NCI-H526 treated with DMSO at 0.1 percent for 48 hours (cell line): ENCODE measurements at places on chromosomes 11 and 22.

DNA sequence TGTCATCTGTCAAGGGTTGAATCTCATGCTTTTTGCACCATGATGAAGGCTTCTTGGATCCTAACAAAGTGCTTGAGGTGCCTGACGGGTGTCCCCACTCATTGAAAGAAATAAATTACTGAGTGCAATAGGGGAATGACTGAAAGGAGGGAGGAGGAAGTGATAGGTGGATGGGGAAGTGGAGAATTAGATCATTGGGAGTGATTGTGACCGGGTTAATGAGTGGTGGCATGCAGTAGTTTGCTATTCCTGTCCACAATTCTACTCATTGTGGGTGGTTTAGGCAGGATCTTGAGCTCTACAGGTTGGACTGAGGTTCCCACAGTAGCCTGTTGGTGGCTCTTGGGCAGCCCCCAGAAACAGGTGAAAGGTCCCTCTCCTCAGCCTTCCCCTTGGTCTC, 44.3 kb downstream of the THAP12 start:
- no peak for DNase-seq

- DNase-seq = peak; percentile 16
These were observed 67.5 kb upstream of the ZBED5 start for GRCh38 chr11:10925149-10925926.

GRCh38 chr22:46377525-46378425, 42.3 kb downstream of the TRMU start:
- no peak for DNase-seq

GRCh38 chr11:33630936-33631748, 69.5 kb downstream of the C11orf91 start:
- DNase-seq = no peak

GRCh38 chr11:114080219-114080618, 20.7 kb downstream of the ZBTB16 start:
- DNase-seq = no peak

DNA sequence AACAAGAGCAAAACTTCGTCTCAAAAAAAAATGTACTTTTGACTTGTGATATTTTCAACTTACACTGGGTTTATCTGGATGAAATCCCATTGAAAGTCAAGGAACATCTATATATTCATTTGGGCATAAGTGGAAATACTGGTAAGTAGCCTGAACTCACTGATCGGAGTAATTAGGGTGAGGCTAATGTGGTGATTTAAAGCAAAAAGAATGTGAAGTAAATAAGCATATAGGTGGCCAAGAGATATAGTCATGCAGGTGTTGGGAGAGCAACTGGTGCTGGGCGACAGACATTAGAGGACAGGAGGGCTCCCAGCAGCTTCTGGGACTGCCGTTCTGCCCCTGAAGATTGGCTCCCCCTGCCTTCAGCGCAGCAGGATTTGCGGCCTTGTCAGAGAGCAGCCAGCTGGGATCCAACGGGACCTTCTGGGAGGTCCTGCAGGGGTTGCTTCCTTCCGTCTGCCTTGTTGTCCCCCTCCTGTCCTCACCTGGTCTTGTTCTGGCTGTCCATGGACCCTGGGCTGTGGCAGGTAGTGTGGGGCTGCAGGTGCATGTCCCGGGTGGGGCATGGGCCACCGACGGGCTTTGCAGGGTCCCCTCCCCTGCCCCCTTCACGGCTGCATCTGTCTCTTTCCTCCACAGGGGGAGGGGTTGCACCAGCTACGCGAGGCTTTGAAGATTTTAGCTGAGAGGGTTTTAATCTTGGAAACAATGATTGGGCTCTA, 14.1 kb downstream of the RHBDD3 start:
- DNase-seq = no peak

GRCh38 chr11:83280256-83280655, 5.9 kb downstream of the CCDC90B start:
- DNase-seq = no peak

DNA sequence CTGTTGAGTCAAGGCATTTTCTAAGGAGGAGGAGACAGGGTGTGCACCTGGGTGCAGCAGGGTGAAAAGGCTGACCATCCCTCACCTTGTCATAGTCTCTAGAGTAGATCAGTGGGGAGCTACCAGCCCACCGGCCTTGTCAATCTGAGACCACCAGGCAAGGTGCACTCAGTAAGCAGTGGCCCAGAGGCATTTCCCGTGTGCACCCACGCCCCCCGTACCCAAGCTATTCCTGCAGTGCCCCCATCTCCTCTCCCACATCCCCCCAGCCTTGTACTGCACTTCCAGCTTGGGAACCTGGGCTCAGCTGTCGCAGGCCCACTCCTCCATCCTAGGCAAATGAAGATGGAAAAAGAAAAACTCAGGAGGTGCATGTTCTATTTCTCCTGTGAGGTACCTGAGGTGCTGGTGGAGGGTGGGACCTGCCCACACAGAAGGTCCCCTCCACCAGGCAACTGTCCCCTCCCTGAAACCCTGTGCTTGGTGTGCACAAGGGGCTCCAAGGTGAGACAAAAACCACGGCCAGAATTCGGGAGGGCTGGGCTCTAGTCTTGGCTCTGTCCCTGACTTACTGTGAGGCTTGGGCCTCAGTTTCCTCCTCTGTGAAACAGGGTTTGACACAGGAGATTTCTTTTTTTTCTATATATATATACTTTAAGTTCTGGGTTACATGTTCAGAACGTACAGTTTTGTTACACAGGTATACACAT, 8.4 kb downstream of the P2RY2 start:
- no peak for DNase-seq

- DNase-seq = no peak
These were observed 86.5 kb upstream of the HTATIP2 start for GRCh38 chr11:20277014-20277413.

DNA sequence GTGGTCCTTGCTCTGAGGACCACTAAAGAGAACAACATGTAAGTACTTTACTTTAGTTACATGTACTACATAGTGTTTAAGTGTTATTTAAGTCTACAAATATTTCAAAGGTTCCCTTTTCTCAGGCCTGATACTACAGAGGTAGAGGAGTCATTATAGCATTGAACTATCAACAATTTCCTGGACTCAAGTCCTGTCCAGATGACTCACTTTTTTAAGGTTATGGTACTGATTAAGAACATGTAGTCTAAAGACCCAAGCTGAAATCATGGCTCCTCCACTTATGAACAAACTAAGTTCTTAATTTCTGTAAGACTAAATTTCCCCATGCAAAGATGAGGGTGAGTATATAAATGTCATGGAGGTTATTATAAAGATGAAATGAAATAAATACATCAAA, 74.7 kb downstream of the NARS2 start:
- DNase-seq = no peak

- DNase-seq = no peak
These were observed 157.9 kb downstream of the NCAM1 start for GRCh38 chr11:113119074-113119473.

DNA sequence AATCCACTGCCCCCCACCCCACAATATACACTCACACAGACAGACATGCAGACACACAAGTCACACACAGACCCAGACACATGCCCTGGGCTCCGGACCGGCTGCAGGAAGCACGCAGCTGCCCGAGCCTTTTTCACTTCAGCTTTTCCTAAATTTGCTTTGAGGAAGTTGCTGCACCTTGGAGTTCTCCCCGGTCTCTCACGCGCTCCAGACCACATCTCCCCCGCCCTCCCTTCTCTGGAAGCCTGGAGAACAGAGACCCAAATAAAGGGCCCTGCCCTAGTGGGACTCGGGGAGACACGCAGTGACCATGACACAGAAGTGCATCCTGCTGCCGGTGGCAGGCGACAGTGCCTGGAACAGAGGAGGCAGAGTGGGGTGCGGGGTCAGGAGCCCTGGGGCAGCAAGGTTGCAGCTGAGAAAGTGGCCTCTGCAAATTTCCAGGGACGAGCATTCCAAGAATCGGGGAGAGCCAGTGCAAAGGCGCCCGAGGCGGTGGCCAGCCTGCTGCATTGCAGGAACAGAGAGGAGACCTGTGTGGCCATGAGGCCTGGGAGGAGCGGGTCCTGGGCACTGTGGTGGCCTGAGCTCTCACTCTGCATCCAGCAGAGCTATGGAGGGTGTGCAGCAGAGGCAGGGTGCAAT, 19.1 kb downstream of the RPL3 start:
- no peak for DNase-seq

DNA sequence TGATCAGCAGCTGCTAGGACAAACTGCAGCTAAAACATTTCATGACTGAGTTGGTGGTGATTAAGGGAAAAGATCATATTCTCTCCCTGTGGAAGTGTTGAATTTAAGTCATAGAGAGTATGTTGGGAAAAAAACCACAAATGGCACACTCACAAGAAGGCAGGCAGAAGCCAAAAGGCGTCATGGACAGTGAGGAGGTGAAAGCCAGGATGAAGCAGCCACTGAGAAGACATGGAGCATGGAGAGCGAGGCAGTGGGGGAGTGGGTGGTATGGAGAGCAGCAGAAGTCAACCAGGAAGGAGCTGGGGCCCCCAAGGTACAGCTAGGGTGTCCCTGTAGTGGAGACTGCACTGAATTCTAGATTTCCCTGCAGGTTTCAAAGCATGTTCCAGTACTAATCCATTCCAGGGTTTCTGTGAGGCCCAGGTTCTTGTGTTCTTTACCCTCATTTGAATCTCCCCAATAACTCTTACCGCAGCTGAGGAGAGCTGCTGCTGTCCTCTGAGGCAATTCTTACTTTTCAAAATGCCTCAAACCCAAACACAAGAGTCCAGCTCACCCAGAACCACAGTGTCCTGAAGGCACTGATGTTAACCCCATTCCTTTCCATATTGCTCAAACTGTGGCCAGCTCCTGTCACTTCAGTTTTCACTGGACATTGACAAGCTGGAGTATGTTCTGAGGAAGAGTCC, 191.8 kb upstream of the E2F8 start:
- peak; percentile 86 for DNase-seq

DNA sequence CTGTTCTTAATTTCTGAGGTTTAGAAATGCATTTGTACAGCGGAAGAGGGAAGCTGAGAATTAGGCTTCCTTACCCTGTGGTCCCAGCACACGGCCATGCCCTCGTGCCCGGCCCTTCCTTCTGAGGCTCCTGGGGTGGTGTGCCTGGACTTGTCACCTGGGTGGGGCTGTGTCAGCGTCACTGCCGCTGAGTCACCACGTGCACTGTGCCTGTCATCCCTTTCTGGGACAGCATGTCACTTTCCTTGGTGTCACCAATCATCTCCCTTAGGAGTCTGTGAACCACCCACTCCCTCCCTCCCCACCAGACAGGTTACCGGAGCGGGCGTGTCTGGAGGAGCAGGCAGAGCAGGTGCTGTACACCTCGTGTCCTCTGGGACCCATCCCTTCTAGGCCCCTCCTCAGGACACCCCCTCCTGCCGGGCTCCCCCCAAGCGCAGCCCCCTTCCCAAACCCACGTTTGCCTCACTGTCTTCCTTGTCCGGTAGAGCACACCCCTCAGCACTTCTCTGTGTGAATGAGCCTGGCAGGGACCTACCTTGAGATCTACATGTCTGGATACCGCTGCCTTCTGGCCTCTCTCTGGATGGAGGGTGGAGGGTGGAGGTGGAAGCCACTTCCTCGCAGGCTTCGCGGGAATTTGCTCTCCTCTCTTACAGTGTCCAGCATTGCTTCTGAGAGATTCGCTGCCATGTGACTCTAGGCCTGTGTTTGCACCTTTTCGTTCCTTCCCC, 367.6 kb downstream of the TBC1D22A start:
- peak; percentile 4 for DNase-seq

GRCh38 chr22:32999039-32999815, 59.0 kb downstream of the SYN3 start:
- DNase-seq = no peak

GRCh38 chr11:27205779-27206570, 157.0 kb downstream of the CCDC34 start:
- no peak for DNase-seq

DNA sequence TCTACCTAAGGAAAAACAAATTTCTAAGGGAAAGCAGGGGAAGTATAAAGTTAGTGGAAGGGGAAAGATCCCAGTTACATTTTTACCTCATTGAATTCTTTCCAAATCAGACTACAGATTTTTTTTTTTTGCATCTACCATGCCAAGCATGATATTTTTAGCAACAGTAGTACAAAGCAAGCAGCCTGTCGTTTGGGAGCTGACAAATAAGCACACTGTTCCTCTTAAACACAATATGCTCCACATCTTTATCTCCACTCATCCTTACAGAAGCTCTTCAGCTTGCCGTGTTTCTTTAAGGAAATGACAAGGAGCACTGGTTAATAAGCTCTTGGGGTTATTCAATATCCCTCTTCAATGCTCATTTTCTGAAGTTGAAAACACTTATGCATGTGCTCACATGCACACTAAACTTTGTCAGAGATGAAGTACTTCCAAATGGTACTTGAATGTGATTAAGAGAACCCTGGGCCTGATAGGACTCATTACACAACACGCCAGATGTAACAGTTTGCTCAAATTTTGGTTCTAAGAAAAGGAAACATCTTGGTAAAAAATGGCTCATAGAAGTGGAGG, 53.8 kb downstream of the PAX6 start:
- DNase-seq = no peak

DNA sequence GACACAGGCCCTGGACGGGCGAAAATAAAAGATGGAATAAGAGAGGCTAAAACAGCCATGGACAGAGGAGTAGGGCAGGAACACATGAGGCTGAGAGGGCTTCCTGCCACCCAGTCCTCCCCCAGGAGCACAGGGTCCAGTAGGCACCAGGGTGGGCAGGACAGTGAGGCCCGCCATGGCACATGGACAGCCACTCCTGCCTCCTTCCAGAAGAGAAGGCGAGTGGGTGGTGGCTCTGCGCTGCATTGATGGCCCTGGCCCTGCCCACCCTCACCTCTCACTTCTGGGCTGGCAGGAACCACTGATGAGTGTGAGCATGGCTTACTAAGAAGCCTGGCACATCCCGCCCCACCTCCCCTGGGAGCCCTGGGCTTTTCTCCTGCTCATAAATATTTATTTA, 51.2 kb downstream of the TPBGL start:
- no peak for DNase-seq

DNA sequence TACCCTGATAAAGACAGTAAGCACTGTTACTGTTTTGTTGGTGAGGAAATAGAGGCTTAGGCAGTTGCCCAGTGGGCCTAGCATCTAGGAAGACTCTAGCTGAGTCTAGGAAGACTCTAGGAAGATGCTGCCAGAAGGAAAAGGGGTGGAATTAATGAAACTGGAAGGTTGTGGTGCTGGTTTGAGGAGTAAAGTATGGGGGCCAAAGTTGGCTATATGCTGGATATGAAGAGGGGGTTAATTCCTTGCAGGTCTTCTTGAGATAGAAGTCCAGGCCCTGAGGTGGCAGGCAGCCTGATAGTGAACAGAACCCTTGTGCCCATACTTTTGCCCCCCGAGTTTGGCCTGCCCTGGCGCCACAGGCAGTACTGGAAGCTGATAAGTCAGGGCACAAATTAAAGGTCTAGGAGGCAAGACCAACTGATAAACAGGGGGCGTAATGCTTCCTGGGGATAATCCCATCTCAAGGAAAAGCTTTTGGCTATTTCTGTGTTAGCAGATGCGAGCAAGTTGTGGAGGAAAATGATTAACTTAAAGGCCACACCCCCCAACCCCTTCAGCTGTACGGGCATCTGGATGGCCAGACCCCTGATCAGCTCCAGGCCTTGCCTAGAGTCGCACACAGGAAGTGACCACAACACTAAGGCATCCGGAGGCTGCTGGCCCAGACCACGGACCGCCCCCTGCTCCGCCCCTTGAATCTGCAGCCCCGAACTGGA, 3.1 kb downstream of the ILK start:
- peak; percentile 31 for DNase-seq

- no peak for DNase-seq
These were observed 69.3 kb downstream of the UVRAG start for GRCh38 chr11:75884321-75884720.

- no peak for DNase-seq
These were observed 2.0 kb downstream of the SERPINH1 start for GRCh38 chr11:75563978-75564552.

GRCh38 chr11:13141731-13142709, 132.9 kb downstream of the RASSF10 start:
- DNase-seq = no peak

GRCh38 chr22:31040542-31041398, 40.3 kb upstream of the SMTN start:
- no peak for DNase-seq
